ENCODE measurements at places on chromosomes 5 and 9.

DNA sequence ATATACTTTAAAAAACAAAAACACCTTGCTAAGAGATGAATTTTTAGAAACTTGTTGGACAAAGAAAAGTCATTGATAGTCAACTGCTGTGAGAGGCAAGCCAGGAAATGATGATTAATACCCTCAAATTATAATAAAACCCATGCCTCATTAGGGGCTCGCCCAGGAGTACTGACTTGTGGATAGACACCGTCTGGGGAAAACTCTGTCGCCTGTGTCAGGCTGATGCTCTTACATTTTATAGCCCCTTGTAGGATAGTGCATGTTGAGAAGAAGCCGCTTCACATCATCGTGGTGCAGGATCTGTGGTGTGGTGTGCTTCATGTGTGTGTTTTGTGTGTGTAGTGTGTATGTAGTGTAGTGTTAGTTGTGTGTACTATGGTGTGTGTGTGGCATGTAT, 39.1 kb downstream of the SYK start:
- no peak for DNase-seq

DNA sequence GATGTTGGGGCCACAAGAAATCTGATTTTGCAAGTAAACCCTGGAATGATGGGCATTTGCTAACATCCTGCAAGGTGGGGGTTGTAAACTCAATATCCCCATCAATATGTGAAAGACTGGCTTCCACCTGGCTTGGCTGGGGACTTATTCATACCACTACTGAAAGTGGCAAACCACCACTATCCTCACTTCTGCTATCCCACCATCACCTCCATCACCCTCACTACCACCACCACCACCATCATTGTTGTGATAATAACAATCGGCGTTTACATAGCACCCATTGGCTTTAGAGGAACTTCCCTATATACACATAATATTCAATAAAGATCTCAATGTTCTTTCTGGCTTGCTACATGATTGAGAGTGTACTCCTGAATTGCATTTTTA, 224.7 kb upstream of the DAP start:
- no peak for DNase-seq

- no peak for DNase-seq
These were observed 150.3 kb downstream of the UNC13B start for GRCh38 chr9:35311891-35312639.

DNA sequence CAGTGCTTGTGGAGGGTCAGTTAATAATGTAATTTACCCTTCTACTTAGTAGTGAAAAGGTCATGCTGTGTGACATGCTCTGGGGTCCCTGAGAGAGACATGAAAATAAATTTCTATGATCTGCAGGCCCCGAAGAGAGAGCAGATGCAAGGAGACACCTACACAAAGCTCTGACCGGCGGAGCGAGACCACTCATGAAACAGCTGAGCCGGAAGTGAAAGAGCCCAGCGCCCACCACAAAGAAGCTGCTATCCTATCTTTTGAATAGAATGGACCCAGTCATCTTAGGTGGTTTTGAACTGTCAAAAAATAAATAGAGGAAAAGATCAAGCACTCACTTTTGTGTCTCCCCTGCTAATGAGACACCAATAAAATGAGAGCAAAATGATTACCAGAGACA, 190.0 kb downstream of the MED10 start:
- no peak for DNase-seq
